ENCODE measurements at places on chromosomes 11 and 22.

DNA sequence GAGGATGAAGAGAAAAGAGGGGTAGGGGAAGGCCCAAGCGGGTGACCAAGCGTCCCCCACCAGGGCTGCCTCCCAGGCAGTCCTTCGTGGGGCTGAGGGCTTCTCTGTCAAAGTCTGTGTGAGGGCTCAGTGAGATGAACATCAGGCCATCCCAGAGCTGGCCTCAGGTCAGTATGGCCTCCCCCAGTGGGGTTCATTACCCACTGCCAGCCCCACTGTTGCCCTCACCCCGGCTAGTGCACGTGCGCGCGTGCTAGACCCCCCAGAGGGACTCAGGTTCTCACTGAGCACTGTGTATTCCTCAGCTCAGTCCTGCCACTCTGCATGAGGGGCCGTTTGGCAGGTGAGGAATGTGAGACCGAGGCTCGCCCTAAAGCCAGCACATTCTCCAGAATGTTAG lies 3.3 kb downstream of the KDELR3 start:
- DNase-seq = no peak

GRCh38 chr11:48096588-48097525 lies 116.5 kb downstream of the PTPRJ start:
- DNase-seq = no peak

- DNase-seq = no peak
These were observed 101.1 kb upstream of the SLC22A12 start for GRCh38 chr11:64489831-64490441.

DNA sequence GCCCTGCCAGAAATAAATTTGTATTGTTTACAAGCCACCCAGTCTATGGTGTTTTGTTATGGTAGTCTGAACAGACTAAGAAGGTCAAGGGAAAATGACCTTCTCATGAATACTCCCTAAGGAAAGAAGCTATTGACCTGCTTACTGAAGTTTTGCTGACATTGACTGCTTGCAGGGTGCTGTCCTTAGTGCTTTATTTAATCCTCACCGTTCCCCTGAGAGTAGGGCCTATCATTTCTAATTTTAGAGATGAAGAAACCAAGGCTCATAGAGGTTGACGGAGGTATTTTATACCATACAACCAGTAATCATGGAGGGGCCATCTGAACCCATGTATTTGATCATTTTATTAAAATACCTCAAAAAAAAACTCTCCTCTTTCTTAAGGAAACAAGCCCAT lies 66.7 kb upstream of the INCENP start:
- DNase-seq = no peak

DNA sequence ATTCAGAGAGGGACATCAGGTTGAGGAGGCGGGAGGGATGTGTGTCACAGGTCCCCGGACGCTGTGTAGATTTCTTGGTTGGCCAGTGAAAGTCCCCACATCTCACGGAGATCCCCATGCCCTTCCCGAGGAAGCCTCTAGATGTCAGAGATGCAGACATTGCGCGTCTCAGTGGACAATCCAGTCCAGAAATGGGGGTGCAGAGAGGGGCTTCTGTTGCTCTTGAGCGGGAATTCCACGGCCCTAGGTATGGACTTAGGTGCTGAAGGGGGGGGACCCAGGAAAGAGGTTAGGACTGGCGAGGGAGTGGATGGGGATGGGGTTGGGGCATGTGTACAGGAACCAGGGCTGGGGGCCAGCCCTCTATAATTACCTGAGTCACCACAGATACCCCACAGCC lies 7.0 kb downstream of the THY1 start:
- no peak for DNase-seq

DNA sequence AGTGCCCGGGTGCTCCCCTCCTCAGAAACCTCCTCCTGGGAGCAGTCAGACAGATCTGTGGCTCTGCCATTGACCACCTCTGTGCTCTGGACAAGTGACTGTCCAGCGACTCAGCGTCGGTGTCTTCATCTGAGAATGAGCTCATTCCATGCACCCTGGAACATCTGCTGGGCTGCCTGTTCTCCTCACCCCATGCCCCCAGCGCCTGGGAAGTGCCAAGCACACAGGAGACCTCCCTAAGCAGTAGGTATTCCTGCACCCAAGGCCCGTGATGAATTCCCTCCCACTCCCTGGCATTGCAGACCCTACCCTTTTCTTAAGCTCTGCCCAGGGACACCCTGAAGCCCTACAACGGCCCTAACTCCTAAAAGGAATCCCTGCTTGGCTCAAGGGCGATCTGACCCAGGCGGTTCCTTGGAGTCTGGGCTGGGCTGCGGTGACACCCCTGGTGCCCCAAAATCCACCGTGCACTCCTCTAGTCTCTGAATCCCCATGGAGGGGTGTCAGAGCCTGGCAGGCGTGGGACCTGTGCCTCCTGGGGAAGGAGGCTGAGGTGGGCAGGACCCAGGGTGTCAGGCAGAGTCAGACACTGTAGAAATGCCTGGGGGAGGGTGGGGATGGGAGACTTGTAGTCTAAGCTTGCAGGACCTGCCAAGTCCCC lies 92.0 kb downstream of the CEP164 start:
- no peak for DNase-seq

GRCh38 chr11:124536520-124536919 lies 6.9 kb downstream of the OR8B12 start:
- no peak for DNase-seq

DNA sequence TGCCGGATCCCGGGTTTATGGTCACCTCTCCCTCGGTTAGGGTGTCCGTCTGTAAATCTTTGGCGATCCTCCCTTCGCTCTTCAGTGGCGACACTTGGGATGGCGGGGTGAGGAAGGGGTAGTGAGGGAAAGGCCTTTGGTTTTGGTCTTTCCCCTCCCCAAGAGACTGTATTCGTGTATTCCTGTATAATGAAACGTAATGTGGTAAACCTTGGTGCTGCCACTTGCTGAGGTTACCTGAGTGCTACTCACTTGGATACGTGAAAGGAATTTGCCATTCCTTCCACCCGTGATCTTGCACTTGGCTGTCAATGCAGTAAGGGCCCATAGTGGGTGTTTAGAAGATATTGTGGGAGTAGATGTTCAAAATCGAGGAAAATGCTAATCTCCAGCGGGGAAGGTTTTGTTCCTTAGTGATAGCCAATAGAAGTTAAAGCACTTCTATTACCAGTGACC lies 578 bp upstream of the NUP160 start:
- DNase-seq = no peak

DNA sequence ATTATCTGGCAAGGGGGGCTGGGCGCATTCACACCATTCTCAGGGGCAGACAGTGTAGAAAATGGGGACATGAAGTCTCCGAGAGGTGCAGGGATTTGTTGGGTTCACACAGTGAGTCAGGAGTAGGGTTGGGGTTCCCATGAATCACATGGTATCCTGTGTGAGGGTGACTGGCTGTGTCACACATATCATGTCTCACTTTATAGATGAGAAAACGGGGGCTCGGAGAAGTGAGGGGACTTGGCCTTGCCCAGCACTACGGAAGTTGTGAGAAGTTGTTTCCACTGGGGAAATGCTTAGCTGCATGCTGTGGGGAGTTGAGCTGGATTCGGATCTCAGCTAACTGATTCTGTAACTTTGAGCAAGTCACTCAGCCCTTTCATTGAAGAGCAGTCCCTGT lies 4.2 kb downstream of the GAL3ST3 start:
- DNase-seq = no peak

DNA sequence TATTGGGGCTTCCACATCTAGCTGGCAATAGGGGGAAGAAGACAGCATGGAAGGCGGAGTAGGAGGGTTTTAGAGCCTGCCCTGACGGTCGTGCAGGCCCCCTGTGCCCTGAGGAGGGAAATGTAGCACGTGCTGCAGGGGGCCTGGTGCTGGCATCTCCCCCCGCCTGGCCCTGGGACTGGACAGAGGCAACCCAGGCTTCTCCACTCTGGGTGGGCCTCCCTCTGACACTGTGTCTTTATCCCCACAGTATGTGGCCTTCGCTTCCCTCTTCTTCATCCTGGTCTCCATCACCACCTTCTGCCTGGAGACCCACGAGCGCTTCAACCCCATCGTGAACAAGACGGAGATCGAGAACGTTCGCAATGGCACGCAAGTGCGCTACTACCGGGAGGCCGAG lies 36.8 kb downstream of the KCNC1 start:
- no peak for DNase-seq

- DNase-seq = no peak
These were observed 36.8 kb downstream of the BARX2 start for GRCh38 chr11:129412494-129412893.

DNA sequence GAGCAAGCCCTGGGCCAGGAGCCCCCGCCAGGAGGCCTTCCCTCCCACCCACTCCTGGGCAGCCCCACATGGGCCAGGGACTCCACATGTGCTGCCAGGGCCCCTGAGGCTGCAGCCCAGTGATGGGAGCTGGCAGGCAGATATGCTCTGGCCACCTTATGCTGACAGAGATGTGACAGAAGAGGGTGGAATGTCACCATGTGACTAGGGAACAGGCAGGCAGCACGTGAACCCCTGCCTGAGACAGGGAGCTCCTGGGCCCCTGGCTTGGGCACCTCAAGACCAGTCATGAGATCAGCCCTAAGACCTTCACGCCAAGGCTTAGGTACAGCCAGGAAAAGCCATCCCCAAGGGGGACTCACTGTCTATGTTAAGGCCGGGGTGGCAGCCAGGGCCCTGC lies 9.1 kb downstream of the PRODH start:
- no peak for DNase-seq

DNA sequence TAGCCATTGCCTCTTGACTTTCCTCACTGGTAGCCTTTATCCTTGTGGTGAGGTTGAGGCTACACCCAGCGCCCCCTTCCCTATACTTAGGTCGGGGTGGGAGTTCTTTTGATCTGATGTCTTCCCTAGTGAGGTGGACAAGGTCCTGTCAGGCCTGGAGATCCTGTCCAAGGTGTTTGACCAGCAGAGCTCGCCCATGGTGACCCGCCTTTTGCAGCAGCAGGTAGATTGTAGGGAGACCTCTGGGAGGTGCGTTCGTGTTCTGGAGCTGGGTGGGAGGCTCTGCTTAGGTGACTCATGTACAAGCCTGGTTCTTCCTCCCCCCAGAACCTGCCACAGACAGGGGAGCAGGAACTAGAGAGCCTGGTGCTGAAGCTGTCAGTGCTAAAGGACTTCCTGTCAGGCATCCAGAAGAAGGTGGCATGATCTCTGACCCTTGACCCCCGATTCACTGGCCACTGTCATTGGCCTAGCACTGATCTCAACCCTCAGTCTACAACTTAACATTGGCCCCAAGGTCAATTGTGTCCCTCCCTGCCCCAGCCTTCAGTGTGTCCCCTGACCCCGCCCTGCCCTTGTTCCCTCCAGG lies 4.9 kb downstream of the INPPL1 start:
- DNase-seq = no peak

GRCh38 chr11:135069890-135070289 lies 657.8 kb upstream of the B3GAT1 start:
- no peak for DNase-seq

- no peak for DNase-seq
These were observed 7.1 kb downstream of the PAAF1 start for GRCh38 chr11:73883856-73884255.

DNA sequence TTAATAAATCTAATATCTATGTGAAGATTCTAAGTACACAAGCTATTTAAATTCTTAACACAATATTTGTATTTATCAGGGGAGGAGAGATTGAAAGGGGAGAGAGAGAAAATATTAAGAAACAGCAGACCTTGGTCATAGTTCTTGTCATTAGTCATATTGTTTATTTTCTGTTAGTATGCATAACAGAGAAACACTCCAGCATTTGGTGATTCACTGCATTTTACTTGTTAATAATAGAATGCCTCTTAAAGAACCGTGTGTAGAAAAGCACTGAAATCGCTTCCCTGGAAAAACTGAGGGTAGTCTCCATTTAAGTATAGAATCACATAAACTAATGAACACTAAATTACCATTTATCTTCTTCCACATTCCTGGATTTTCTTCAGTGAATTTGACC lies 122.7 kb upstream of the TRPC6 start:
- peak; percentile 23 for DNase-seq

DNA sequence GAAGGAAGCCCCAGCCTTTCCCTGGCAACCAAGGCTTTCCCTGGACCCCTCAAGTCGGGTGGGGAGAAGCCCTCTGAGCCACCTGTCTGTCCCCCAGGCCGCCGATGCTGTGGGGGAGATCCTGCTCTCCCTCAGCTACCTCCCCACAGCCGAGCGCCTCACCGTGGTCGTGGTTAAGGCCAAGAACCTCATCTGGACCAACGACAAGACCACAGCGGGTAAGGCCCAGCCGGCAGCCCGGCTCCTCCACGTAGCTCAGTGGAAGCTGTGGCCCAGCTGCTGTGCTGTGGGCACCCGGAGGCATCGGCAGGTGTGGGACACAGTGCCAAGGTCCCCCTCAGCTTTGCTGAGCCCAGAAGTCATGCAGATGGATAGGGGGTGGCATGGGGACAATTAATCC lies 12.2 kb upstream of the RHOD start:
- DNase-seq = no peak

- no peak for DNase-seq
These were observed 69.4 kb upstream of the HORMAD2 start for GRCh38 chr22:30010789-30011405.

DNA sequence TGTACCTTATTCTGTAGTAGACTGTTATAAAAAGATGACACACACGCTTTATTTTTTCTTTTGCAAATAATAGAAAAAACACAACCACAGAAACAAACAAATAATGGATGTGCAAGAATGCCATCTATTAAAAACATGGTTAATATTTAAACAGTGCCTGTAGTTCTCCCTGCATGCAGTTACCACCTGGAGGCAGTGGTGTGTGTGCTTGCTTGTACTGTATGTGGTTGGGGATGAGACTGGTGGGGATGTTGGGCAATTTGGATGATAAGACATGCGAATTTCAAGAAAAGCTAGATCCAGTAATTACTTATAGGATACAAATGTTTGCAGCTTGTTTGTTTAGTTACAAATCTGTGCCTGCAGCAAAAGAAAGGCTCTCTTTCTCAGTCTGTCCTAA lies 3.6 kb downstream of the C11orf87 start:
- DNase-seq = no peak

DNA sequence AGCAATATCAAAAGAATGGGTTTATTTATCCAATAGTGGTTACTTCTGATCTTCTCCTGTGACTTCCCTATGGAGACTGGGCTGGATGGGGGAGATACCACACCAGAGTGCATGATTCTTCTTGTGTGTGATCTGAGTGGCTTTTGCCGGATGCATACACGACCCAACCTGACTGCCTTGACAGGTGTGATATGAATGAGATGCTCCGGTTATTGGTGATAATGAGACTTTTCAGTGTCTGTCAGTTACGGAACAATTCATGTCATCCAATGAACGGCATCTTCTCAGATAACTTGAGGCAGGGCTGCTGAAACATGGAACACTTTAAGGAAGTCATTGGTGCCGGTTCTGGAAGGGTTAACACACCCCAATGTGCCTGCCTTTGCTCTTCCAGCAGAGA lies 17.7 kb downstream of the FJX1 start:
- DNase-seq = no peak

DNA sequence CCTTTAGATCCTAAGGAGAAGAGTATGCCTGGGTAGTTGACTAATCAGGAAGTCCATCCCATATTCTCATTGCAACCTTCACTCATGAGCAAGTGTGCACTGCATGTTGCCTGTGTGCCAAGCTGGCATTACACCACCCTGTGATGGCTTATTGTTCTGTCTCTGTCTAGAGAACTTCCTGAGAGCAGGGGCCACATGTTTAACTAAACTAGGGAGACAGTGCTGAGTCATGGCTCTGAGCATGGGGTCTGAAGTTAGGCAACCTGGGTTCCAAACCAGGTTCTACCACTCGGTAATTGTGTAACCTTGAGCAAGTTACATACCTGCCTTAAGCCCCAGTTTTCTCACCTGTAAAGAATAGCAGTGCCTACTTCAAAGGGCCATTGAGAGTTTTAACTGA lies 39.6 kb downstream of the CSNK2A3 start:
- DNase-seq = peak; percentile 12

GRCh38 chr11:127890030-127890615 lies 697.2 kb downstream of the ETS1 start:
- peak; percentile 0 for DNase-seq

GRCh38 chr11:11672101-11672500 lies 50.3 kb upstream of the GALNT18 start:
- DNase-seq = no peak
